ENCODE measurements at places on chromosomes 1 and 21.

DNA sequence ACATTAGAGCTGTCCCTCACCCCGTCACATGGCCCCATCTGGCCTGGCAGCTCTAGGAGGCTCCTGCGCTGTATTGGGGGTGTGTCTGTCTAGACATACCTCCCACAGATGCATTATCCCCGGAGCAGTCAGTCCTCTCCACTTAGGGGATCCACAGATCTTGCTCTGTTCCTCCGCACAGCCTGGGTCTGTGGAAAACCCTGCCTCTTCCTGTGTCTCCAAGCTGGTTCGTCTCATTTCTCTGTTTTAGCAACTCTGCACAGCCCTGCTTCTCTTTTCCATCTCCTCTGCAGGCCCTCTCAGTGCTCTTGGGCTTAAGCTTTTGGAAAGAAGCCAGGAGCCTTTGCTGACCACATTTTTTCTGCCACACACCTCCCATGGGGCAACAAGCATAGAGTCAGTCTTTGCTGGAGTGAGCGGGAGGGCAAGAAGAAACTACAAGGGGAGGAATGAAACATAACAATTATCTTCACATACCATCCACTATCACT lies 241.5 kb downstream of the FOXD2 start:
- DNase-seq = no peak

GRCh38 chr21:42745511-42746239 lies 92.3 kb downstream of the PDE9A start:
- no peak for DNase-seq

DNA sequence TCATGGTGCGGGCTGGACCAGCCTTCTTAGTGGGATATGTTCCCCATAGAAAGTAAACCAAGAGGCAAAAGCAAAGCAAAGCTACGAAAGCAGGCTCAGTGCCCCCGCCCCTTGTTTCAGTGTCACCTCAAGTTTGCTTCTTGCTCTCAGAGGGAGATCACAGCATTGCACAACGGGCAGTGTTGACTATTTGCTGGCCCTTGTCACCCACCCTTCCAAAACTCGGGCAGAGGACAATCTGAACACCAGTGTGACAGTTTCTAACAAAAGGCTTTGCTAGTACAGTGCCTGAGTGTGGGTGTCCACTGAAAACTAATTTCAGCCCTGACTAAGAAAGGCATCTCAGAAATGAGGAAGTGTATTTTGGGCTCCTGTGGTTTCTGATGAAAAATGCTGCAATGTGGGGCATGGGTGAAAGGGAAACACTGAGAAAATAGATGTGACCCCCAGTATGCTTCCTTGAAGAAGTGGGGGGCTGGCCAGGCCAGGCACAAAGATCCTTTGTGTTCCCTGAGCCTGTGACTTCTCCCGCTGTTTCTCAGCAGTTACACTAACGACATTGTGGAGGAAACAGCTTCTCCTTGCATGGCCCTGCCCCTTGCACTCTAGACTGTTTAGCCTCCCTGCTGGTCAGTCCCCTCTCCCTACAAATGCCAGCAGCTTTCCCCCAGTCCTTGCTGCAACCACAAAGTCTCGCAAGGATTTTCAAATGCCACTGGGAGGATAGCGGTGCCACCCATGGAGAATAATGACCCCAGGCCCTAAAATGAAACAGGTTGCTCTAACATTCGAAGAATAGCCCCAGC lies 33.3 kb upstream of the KCNE1 start:
- no peak for DNase-seq

DNA sequence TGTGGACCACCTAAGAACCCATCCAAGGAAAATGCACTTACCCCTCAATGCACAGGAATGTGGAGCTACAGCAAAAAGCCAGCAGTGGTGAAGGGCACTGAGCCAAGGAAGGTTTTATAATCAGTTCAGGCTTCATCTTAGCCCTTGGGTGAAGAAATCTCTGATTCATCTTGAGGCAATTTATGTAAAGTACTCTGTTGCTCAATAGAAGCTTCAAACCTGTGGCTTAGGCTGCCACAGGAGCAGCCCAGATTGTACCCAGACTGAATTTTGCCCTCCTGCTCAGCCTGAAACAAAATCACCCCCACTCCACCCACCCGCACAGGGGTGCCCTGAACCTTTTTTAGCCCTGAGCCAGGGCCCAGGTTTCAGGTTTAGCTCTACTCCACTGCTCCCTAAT lies at the start of gene S100A12:
Gene S100A12, minus strand, starts transcription at position 111 of the 400 bp plus-strand sequence. CDS start 1,029 bp downstream, outside the sequence.
- DNase-seq = no peak

- peak; percentile 15 for DNase-seq
Observed at GRCh38 chr1:99685516-99686180, 39.7 kb downstream of the PALMD start.

DNA sequence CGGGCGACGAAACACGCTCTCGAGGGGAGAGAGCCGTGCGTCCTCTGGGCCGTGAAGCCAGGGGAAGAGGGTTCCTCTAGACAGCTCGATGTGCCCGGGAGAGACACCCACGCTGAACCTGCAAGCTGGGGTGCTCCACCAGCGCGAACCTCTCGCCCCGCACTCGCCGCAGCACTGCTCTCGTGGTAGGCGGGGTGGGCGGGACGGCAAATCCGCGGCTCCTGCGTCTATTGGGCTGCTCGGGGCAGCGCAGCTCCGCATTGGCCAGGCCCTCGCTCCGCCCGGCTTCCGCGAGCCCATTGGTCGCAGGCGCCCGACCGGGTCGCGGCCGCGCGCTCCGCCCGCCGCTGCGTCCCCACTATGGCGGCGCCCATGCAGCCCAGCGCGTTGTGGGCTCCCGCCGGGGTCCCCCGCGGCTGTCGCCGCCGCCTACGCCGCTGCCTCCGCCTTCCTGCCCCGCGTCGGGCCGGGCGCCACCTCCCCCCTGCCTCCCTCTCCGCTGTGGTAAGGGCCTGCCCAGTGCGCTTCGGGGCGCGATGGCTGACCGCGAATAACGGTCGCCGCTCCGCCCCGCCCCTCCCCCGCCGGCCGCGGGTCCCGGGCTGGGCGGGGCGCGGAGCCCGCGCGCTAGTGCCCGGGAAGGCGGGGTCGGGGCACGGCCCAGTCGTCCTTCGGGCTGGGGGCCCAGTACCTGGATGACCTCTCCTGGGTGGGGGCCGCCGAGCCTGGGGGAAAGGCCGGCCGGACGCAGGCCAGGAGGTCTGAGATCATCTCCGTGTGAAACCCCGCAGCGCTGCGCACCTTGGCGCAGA lies at the start of gene ST3GAL3:
Gene ST3GAL3, plus strand, starts transcription at position 347 of the 812 bp plus-strand sequence. CDS start 28,727 bp downstream, outside the sequence.
- peak; percentile 89 for DNase-seq

GRCh38 chr21:46040707-46041106 lies 57.2 kb upstream of the COL6A2 start:
- DNase-seq = no peak

GRCh38 chr1:228917755-228918154 lies 182.5 kb downstream of the RHOU start:
- no peak for DNase-seq

- DNase-seq = no peak
Observed at GRCh38 chr1:1367315-1367714, 7.7 kb downstream of the AURKAIP1 start.

GRCh38 chr1:168742994-168743650 lies 14.1 kb upstream of the DPT start:
- DNase-seq = no peak

DNA sequence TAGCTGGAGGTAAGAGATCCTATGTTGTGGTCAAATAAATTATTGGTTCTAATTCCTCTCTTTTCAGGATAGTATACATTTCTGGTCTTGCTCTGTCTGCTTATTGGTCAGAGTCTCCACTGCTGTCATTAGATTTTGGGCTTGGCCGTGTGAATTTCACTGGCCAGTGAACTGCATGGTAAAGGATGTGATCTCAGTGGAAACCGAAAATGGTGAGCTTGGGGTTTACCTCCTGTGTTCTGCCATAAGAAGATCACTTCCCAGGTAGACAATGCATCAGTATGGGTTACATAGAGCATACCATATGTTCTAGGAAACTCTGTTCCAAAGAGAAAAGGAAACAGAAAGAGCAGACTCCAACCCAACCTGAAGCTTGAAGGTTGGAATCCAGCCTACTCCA lies 1123.3 kb upstream of the B3GALT2 start:
- DNase-seq = no peak

GRCh38 chr1:198873696-198874230 lies 234.9 kb downstream of the PTPRC start:
- DNase-seq = no peak

DNA sequence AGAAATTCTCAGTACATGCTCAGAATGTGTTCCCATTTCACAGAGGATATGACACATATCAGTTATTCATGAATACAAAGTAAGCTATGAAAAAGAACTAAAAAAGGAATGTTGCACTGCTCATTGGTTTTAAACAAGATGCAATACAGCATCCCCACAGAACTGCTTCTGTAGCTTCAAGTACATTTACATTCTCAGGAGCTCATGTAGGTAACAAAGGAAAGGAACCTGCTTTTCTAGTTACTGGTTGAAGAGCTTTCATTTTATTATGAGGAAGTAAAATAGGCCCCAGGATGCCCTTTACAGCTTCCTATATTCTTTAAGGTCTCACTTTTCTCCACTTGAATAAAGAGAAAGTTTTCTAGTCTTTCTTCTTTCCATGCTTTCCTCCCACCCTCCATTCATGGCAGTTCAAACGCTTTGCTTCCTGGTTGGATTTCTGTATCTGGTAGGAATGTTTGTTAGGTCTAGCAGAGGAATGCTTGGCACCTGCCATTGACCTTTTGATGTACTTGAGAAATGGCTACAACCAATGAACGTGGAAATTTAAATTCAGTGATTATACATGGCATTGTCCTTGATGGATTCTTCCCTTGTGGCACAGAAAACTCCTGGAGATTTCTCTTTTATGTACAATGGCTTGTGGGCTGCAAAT lies 27.1 kb upstream of the KCNK2 start:
- no peak for DNase-seq

- no peak for DNase-seq
Observed at GRCh38 chr21:45016406-45017038, 57.9 kb upstream of the ADARB1 start.

GRCh38 chr1:145824499-145824842 lies 471 bp downstream of the POLR3C start:
- no peak for DNase-seq

- no peak for DNase-seq
Observed at GRCh38 chr21:32044205-32045180, 171.7 kb downstream of the HUNK start.

- no peak for DNase-seq
Observed at GRCh38 chr1:43044572-43045361, 86.1 kb upstream of the SLC2A1 start.

GRCh38 chr1:218760601-218761570 lies 412.8 kb upstream of the LYPLAL1 start:
- DNase-seq = no peak

- no peak for DNase-seq
Observed at GRCh38 chr1:77756052-77756754, 3.4 kb downstream of the USP33 start.

DNA sequence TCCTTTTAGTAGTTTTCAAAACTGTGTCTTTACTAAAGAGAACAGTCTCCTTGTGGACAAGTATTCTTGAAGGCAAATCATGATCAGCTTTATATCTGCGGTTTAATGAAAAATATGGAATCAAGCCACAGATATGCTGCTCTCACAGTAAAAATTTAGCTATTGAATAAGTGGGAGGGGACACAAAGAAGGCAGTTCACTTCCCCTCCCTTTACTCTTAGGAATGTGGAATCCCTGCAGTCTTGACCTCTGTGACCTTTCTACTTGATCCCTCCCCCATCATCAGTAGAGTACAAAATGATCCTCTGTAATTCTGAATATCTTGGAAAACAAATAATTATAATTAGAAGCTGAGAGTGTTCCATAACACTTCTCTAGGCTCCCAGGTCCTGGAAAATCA lies 136.7 kb upstream of the HOOK1 start:
- DNase-seq = no peak

GRCh38 chr1:238690415-238690814 lies 696.0 kb upstream of the CHRM3 start:
- DNase-seq = no peak

DNA sequence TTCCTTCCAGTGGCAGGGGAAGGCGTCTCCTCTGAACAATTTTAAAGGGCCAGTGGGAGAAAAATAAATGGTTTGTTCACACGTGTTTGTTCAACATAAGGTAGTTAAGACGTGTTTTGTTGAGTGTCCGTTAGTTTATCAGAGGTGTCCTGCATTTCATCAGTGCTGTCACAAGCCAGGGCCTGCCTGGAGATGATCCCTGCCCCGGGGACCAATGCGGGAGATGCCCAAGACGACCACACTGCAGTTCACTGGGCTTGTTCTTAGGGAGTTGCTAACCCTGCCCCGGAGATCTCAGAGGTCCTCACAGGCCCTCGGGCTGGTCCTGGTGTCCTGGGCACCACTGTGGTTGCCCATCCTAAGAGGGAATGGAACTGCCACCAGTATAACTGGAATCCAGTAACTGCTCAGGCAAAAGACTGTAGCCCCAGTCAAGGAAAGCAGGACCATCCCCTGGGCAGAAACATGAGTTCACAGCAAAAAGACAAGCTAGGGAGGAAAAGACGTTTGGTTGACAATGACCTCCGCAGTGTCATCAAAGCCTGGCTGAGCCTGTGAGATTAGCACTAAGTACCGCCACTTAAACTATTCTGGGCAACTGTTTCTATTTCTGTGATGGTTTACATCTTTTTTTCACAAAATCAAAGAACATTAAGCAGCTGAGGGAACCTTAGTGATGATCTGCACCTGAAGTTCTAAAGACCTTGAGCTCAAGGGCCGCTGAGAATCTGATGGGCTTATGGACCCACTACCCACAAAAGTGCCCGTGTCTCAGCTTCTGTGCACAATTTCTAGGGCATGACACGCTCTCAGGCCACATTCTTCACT lies 44.9 kb upstream of the LIN9 start:
- DNase-seq = no peak

DNA sequence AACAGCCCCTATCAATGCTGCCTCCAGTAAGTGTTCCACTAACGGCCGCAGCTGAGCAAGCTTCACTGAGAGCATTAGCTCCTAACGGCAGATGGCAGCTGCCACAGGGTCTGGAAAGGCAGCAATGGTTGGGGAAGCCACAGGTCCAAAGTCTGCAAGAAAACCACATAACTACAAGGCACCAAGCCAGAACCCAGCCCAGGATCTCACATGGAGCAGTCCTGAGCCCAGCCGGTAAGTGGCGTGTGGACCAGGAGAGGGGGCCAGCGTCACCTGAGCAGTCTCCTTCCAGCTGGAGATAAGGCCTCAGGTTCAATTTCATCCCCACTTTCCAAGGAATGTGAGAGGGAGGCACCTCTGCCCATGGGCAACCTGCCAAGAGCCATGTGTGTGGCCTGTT lies 13.2 kb downstream of the SYT2 start:
- DNase-seq = no peak

- DNase-seq = no peak
Observed at GRCh38 chr1:154306151-154306550, 14.7 kb upstream of the AQP10 start.

DNA sequence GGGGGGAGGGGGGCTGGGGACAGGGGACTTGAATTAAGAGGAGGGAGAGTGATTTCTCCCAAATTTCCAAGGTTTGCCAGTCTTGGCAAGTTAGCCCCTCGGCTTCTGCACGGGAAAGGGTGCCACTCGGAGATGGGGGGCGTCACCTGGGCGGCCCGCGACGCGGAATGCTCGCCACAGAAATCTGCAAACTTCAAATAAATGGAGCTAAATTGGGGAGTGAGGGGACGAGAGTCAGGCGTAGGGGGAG lies 885 bp upstream of the SSBP3 start:
- no peak for DNase-seq

GRCh38 chr1:247548092-247548491 lies 842 bp upstream of the GCSAML start:
- DNase-seq = no peak

- DNase-seq = no peak
Observed at GRCh38 chr1:107443027-107443426, 302.2 kb downstream of the NTNG1 start.

Measured in naive thymus-derived CD8-positive, alpha-beta T cell (primary cell).